ENCODE measurements at places on chromosomes 12 and 14. TPM values are rescaled to one million over a fixed set of nuclear protein-coding genes. Genes with fewer than 3 reads are reported as not detected.

- H3K27me3 ChIP-seq, result no peaks in the 10 kb centered on the region
- no peak for DNase-seq
- H3K27ac ChIP-seq, result no peak overlapping the region
- H3K36me3 ChIP-seq, result no peaks in the 10 kb centered on the region
- H3K4me3 ChIP-seq, result no peak overlapping the region
Observed at GRCh38 chr12:124191966-124192365, 102.9 kb upstream of the RFLNA start.

DNA sequence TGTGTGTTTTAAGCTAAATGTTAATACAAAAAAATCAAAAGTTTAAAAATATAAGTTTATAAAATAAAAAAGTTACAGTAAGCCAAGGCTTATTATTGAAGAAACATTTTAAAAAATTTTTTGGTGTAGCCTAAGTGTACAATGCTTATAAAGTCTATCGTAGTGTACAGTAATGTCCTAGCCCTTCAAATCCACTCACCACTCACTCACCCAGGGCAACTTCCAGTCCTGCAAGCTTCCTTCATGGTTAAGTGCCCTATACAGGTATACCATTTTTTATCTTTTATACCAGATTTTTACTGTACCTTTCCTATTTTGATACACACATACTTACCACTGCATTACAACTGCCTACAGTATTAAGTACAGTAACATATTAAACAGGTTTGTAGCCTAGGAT is 11.9 kb downstream of the UBE2N start:
- DNase-seq, result no peak
- no peak overlapping the region for H3K27ac ChIP-seq
- no peaks in the 10 kb centered on the region for H3K27me3 ChIP-seq
- no peaks in the 10 kb centered on the region for H3K36me3 ChIP-seq
- H3K4me1 ChIP-seq, result peaks cover 19% of the 10 kb centered on the region

DNA sequence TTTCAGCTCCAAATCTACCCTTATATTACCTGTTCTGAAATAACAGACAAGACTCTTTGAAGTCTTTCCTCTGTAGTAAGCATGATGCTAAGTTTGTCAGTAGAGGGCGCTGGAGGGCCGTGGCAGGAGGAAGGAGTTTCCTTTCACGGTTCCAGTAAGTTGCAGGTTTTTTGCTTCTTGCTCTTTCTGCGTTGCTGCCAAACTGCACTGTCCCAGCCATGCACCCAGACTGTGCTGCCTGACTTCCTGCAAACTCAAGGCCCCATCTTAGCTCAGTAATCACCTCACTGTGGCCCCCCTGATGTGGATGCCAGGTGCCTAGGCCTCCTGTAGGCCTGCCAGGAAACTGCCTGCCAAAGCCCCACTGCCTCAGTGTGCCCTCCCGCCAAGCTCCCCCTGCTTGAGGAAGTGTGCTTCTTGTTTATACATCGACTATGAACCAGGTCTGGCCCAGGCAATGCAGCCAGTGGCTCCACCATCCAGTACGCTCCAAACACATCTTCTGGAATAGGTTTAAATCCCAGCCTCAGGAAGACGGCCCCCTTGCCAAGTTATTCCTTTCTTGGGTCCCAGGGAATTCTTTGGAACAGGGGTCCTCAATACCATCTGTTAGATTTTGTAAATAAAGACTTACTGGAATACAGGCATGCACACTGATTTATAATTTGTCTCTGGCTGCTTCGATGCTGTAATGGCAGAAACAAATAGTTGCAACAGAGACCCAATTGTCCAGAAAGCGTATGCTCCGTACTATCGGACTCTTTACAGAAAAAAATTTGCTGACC is 193.7 kb upstream of the LRIG3 start:
- no peaks in the 10 kb centered on the region for H3K27me3 ChIP-seq
- no peak overlapping the region for H3K4me3 ChIP-seq
- DNase-seq, result peak; percentile 84
- no peak overlapping the region for H3K27ac ChIP-seq

GRCh38 chr12:31647086-31647491 is 12.4 kb upstream of the ETFBKMT start:
- no peak overlapping the region for H3K27ac ChIP-seq
- no peaks in the 10 kb centered on the region for H3K36me3 ChIP-seq
- no peak for DNase-seq
- H3K27me3 ChIP-seq, result no peaks in the 10 kb centered on the region
- H3K4me1 ChIP-seq, result no peaks in the 10 kb centered on the region

DNA sequence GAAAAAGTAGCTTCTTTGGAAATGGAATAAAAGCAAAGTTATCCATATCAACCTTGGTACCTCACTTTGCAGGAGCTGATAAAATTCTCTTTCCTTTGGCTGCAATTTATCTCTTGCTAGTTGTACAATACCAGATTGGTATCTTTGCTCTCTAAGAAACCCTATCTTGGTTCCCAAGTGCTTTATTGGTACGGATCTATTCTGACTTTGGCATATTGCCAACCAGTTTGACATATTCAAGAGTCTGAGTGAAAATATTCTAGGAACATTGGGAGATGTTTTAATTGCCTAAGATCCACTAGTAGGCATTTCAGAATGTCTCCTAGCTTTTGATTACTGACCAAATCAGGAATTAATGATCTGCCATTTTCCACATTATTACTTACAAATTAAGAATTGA is 167.2 kb upstream of the ATP2B1 start:
- no peak overlapping the region for H3K4me3 ChIP-seq
- H3K36me3 ChIP-seq, result no peaks in the 10 kb centered on the region
- no peaks in the 10 kb centered on the region for H3K4me1 ChIP-seq
- DNase-seq, result no peak

DNA sequence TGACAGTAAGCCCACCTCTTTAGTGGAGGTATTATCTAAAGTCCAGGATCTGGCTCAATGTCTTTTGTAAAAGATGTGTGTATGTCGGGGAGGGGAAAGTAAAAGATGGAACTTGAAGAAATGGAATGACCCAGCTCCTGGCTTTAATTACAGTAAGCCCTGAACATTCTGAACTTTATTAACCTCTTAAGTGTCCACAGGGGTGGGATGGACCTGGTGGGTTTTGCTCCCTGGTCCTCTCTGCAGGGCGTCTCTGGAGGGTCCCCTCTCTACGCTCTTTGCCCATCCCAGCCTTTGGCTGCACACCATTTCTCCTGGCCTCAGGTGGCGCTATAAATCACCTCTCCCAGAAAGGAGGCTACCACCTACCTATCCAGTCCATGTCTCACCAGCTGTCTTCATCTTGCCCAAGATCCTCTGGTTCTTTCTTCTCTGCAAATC is 3.7 kb upstream of the CISTR start:
- H3K4me3 ChIP-seq, result no peak overlapping the region
- H3K36me3 ChIP-seq, result no peaks in the 10 kb centered on the region
- DNase-seq, result no peak
- no peak overlapping the region for H3K27ac ChIP-seq
- H3K4me1 ChIP-seq, result peaks cover 11% of the 10 kb centered on the region

DNA sequence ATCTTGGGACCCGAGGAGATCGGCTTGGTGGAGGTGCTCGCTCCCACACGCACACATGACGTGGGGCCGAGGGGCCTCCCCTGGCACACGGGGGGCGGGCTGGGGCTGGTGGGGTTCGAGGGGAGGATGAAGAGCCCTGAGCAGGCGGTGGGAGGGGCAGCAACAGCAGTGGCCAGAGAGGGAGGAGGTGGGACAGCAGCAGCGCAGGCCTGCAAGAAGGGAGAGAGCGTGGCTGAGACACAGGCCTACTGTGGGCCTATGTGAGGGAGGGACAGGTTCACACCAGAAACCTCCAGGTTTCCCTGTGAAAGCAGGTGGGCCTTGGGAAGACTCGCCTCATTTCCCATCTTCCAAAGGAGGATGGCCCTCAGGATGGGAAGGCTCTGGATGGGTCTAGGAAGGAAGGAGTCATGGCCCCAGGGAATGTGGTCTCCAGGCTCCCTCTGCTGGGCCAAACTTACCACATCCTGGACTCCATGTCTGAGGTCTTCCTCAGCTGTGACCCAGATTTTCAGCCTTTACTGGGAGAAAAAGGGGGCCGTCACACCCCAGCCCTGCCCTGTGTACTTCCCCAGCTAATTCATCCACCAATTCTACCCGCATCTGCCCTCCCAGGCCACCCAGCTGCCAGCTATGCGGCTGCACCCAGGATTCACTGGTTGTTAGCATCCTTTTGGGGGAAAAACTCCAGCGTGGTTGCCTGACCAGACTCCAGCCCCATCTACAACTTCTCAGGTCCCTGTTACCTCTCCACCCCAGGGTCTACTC is 2.8 kb downstream of the PIANP start:
- no peak overlapping the region for H3K4me3 ChIP-seq
- peaks cover 9% of the 10 kb centered on the region for H3K4me1 ChIP-seq
- no peaks in the 10 kb centered on the region for H3K36me3 ChIP-seq
- peaks cover 48% of the 10 kb centered on the region for H3K27me3 ChIP-seq
- peak; percentile 26 for DNase-seq

GRCh38 chr14:102525219-102525928 is 15.8 kb upstream of the ANKRD9 start:
- no peaks in the 10 kb centered on the region for H3K27me3 ChIP-seq
- peak overlapping the region; percentile 69 for H3K27ac ChIP-seq
- peaks cover 6% of the 10 kb centered on the region for H3K4me1 ChIP-seq
- H3K36me3 ChIP-seq, result no peaks in the 10 kb centered on the region
- DNase-seq, result peak; percentile 56

- H3K4me1 ChIP-seq, result peaks cover 13% of the 10 kb centered on the region
- H3K27ac ChIP-seq, result peak overlapping the region; percentile 60
- peak overlapping the region; percentile 51 for H3K4me3 ChIP-seq
- H3K27me3 ChIP-seq, result no peaks in the 10 kb centered on the region
- H3K36me3 ChIP-seq, result no peaks in the 10 kb centered on the region
Observed at GRCh38 chr12:51269174-51270066, 795 bp downstream of the SMAGP start.

DNA sequence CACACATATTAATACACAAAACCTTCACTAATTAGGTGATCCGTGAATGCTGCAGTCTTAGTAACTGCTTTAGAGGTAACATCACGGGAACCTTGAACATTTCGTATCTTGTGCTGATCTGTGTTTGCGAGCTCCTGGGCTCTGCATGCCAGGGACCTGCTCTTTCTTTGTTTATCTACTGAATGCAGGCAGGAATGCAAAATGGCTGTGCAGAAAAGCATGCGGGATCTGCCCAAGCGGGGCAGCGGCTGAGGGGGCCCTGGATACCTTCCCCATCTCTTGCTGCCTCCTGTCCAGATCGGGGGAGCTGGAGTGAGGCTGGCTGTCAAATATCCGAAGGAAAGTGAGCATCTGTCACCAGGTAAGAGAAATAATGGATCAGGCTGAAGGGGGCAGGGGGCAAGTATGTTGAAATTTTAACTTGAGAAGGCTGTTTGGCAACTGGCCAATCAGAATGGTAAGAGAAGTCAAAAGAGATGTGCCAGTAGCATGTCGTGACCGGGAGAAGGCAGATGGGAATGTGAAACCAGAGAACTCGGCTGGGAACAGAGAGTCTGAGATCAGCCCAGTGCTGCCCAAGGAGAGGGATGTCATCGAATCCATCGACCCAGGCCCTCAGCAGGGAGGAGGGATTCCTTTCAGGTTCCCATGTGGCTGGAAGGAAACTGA is 191.4 kb downstream of the TTC7B start:
- H3K27me3 ChIP-seq, result no peaks in the 10 kb centered on the region
- no peaks in the 10 kb centered on the region for H3K36me3 ChIP-seq
- no peak overlapping the region for H3K4me3 ChIP-seq
- peaks cover 28% of the 10 kb centered on the region for H3K4me1 ChIP-seq

- no peak overlapping the region for H3K27ac ChIP-seq
- DNase-seq, result no peak
- no peaks in the 10 kb centered on the region for H3K27me3 ChIP-seq
- H3K4me1 ChIP-seq, result no peaks in the 10 kb centered on the region
Observed at GRCh38 chr12:108371801-108372344, 32.8 kb upstream of the CMKLR1 start.

DNA sequence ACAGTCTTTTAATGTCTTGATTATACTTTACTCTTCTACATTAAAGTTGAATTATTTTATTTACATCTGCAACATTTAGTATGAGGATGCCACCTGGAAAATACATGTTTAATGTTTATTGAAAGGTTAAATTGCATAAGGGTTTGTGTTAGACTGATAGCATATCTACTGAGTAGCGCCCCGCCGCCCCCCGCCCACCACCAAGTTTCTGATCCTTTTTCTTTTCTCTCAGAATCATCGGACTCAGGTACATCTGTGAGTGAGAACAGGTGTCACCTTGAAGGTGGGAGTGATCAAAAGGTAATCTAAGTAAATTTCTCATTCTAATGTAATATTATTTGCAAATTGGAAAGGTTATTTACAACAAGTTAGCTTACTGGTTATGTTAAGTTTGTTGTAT is 16.2 kb downstream of the MDM2 start:
- no peaks in the 10 kb centered on the region for H3K36me3 ChIP-seq
- no peak overlapping the region for H3K27ac ChIP-seq
- H3K4me1 ChIP-seq, result no peaks in the 10 kb centered on the region
- H3K27me3 ChIP-seq, result no peaks in the 10 kb centered on the region
- no peak for DNase-seq

- H3K27ac ChIP-seq, result no peak overlapping the region
- H3K4me3 ChIP-seq, result no peak overlapping the region
- H3K4me1 ChIP-seq, result no peaks in the 10 kb centered on the region
- no peaks in the 10 kb centered on the region for H3K27me3 ChIP-seq
- peaks cover 34% of the 10 kb centered on the region for H3K36me3 ChIP-seq
Observed at GRCh38 chr14:74824997-74825396, 50.9 kb downstream of the PROX2 start.

DNA sequence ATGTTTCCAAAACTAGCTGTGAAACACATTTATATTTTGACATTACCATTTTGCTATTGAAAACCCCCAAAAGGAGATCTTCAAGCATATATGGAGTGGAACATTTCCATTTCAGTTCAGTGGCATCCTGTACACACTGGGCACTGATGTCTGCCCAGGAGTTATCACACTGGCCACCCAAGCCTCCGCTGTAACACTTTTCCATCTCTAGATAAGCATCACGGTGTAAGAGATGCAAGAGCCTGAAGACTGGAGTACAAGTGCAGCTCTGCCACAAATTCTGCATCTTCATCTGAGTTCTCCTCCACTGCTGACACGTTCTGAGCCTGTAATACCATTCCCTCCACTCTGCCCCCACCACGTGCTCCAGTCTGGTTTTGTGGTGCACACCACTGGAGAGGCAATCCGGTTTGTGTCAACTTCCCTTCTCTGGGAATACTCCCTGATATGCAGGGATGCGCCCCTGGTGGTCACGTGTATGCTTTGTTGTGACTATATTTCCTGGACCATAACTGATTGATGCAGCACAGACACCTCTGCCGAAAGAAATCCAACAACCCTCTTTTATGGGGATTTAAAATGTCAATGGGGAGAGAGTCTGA is 12.7 kb downstream of the SPTLC2 start:
- no peaks in the 10 kb centered on the region for H3K27me3 ChIP-seq
- peak; percentile 66 for DNase-seq
- no peaks in the 10 kb centered on the region for H3K36me3 ChIP-seq
- H3K4me1 ChIP-seq, result peaks cover 48% of the 10 kb centered on the region
- H3K4me3 ChIP-seq, result no peak overlapping the region
- no peak overlapping the region for H3K27ac ChIP-seq

- no peak overlapping the region for H3K27ac ChIP-seq
- peaks cover 29% of the 10 kb centered on the region for H3K4me1 ChIP-seq
- H3K36me3 ChIP-seq, result no peaks in the 10 kb centered on the region
- DNase-seq, result no peak
- H3K4me3 ChIP-seq, result no peak overlapping the region
Observed at GRCh38 chr12:93678779-93679178, 1.6 kb downstream of the CRADD start.

- H3K4me1 ChIP-seq, result peaks cover 9% of the 10 kb centered on the region
- H3K36me3 ChIP-seq, result no peaks in the 10 kb centered on the region
- no peak for DNase-seq
- H3K4me3 ChIP-seq, result no peak overlapping the region
- H3K27me3 ChIP-seq, result no peaks in the 10 kb centered on the region
Observed at GRCh38 chr12:69039911-69040310, 106.9 kb upstream of the CPM start.

SNW1 gene
- 85.0 TPM for polyA plus RNA-seq

NEUROD4 gene
- 0.17 TPM for polyA plus RNA-seq

GPX2 gene
- not detected for polyA plus RNA-seq

ACOT4 gene
- polyA plus RNA-seq, result 1.3 TPM

ADGRD1 gene
- polyA plus RNA-seq, result 2.8 TPM

SERPINA5 gene
- polyA plus RNA-seq, result 441 TPM

Measured in adrenal gland (tissue), 19 donors.